ENCODE measurements at places on chromosomes 2 and 18.

- no peak for DNase-seq
Measured at GRCh38 chr2:28656937-28657615, 94.6 kb upstream of the PPP1CB start.

GRCh38 chr2:190707726-190708125, 58.8 kb downstream of the NAB1 start:
- no peak for DNase-seq

DNA sequence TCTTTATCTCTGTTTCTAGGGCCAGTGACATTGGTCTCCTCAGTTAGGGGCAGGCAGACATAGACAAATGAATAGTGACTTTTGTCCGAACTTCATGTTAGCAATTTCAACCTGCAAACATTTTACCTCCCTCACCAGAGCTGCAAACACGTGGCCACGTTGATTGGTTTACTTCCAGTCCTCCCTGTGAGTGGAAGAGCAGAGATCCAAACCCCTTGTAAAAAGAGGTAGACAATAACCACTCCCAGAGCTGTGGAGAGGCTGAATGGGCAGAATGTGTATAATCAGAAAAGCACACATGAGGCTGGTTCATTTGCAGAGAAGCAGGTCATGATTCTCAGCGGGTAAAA, 31.1 kb downstream of the CTIF start:
- DNase-seq, result no peak

- DNase-seq, result no peak
Measured at GRCh38 chr2:102439065-102439695, 16.2 kb downstream of the IL18RAP start.

DNA sequence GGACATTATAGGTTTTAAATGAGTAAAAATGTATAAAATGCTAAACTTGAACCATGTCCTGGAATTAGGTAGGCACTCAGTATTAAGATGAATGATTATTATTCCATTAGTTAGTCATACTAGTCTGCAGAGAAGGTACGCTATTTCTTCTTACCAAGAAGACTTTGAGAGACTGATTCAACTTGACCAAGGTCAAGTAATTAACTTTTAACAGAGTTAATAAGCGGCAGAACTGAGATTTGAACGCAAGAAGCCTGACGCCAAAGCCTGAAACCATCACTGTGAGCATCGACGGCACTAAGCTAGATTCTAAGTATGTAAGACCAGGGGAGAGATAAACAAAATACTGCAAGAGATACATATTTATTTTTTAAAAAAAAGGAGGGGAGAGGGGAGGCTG, 2.6 kb downstream of the EVA1A start:
- DNase-seq, result no peak

DNA sequence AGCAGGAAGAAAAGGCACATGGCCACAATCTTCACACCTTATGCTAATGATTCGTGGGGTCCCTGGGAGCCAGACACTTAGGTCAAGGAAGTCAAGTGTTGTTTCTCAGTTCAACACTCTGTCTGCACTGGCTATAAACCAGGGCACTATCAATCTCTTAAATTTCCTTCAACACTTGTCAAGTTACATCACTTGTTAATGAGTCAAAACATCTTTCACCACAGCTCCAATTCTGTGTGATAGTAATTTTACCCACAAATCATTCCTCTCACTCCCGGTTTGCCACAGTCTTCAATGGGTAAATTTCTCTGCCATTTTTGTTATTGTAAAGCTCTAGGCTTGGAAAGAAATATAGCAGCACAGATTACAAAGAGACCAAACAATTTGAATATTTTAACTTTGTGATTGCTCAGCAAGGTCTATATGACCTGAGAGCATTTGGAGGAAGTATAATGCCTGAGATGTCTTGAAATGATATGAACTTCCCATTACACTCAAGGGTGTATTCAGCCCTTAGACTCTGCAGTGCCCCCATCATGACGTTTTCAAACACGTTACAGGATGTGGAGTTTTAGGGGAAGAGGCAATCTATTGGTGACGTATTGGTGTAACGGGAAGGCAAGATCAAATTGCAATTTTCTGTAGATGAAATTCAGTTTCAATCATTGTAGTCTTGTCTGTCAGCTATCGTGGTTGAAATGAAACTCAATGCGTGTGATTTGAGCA, 78.7 kb downstream of the ICOS start:
- DNase-seq, result no peak

GRCh38 chr2:208101716-208102631, 22.4 kb downstream of the CRYGD start:
- no peak for DNase-seq

- DNase-seq, result no peak
Measured at GRCh38 chr2:60106836-60107529, 446.5 kb downstream of the BCL11A start.

DNA sequence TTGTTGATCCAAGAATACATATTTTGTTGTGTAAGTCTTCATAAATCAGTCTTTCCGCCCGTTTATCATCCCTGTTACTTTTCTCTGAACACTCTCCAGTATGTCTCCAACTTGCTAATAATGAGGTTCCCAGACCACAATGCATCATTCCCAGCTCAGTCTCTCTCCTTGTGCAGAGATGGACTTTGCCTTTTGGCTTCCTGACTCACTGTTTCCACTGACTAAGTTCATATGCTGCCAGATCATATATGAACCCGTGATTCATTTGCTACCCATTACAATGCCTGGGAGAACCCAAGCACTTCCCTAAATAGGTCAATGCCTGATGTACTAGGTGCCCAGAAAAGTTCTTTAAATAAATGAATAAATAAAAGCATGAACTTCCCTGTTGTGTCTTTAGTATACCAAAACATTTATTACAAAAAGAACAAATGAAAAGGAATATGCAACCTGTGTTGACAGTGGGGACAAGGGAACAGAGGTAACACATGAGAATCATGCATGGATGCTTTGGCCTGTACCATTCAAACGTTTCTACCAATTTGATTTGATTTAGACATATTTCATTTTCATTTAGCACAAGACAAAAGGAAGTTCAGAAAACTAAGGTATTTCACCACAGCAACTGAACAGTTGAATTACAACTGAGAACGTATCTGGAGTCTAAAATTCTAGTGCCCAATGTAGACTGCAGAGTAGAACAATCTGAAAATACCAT, 215.4 kb upstream of the HNRNPA3 start:
- no peak for DNase-seq

Measured in stimulated activated CD4-positive, alpha-beta T cell treated with anti-CD3 and anti-CD28 coated beads, TNF-alpha, amount 100 ng/mL, for 1 hour (primary cell).